ENCODE measurements at places on chromosomes 2 and 18.

DNA sequence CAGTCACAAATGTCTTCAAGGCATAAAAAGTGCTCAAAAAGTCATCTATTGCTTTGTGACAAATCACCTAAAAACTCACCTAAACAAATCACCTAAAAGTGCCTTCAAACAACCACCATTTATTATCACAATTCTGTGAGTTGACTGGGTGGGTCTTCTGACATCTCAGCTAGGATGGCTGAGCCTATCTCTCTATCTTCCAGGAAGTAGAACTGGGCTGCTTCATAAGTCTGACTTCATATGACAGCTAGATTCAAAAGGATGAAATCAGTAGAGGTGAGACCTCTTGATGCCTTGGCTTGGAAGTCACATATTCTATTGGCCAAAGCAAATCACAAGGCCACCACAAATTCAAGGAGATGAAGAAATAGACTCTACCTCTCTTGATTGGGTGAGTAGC is 199.2 kb upstream of the SLC39A10 start:
- DNase-seq: no peak

GRCh38 chr2:109284826-109285225 is 155.8 kb downstream of the SH3RF3 start:
- peak; percentile 65 for DNase-seq

DNA sequence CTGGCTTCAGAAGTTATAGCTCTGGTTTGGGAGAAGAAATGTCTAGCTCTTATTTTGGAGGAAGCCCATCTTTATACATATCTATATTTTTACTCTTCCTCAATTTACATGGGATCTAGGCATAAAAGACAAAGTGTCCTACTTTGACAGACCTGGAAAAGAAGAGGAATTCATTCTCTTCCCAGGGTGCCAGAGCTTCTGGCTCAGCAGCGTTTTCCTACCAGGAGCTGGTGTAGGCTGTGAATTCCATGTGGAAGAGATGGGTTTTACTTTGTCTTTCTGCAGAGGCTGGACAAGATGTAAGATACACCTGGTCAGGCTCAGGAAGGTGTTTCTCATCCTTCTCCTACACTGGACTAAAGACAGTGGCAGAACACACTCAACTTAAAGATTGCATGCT is 50.2 kb upstream of the LYPD6B start:
- DNase-seq: no peak

- peak; percentile 37 for DNase-seq
These were observed 58.9 kb upstream of the THUMPD2 start for GRCh38 chr2:39837856-39838453.

- DNase-seq: no peak
These were observed 75.3 kb downstream of the GALNT3 start for GRCh38 chr2:165718610-165719210.

DNA sequence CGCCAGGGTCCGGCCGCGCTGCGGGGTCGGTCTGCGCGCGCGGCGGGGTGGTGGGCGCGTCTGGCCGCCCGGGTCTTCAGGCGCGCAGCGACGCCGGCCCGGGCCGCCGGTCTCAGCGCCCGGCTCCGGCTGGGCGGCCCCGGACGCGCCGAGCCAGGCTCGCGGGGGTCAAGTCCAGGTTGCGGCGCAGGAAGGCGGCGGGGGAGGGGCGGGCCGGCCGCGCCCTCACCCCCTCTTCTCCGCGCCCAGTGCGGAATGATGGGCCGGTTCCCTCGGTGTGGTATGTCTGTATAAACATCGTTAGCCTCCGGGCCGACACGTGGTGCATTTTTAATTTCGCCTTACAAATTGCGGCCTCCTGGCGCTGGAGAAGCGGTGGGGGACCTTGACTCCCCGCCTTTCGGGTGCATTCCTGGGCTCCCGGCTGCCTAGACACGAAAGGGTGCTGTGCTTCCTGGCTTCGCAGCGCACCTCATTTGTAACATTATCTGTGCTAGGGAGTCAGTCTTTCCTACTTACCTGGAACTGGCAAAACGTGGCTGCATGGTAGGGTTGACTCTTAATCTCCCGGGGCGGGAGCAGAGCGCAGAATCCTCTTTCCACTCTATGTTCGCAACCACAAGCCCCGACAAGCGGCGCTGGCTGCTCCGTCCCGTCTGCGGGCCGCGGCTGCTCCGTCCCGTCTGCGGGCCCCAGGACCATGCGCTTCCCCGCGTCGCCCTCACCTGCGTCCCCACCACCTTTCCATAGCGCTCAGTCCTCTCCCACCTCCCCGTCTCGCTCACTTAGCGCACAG is 69.0 kb downstream of the CTAGE1 start:
- peak; percentile 47 for DNase-seq

DNA sequence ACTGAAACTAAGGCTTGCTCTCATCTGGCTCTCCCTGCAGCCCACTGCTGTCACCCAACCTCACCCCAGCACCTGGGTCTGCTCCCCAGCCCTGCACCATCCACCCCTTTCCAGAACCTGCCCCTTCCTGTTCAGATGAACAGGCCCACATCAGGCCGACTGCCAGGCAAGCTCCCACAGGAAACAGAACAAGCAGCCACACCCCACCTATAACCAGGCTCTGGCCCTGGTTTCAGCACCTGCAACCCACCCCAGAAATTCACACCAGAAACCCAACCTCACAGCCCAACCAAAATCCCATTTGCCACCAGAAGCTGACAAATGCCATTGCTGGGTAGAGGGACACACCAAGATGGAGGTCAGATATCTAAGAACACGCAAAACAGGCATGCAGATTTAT is 159.2 kb upstream of the ID2 start:
- DNase-seq: no peak

DNA sequence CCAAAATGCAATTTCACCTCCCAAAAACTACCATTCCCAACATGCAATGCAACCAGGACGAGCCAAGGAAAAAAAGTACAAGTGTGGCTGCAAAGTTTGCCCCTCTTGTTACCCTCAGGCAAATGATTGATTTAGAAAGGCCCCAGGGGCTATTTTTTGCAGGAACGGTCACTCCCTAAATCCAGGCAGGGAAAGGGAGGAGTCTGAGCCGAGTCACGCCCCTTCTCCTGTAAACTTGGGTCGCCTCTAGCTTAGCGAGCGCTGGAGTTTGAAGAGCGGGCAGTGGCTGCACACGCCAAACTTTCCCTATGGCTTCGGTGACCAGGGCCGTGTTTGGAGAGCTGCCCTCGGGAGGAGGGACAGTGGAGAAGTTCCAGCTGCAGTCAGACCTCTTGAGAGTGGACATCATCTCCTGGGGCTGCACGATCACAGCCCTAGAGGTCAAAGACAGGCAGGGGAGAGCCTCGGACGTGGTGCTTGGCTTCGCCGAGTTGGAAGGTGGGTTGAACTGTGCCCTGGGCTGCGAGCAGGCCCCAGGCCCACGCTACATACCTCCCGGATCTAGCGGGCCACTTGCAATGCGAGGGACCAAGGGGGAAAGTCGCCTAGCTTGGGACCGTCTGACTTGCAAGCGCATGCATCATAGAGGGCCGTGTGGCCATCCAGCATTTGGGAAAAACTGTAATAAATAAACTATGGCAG is at the start of gene GALM:
Gene GALM (plus strand): TSS at position 261 of the 702 bp plus-strand sequence. CDS start 48 bp downstream, at position 309.
- DNase-seq: peak; percentile 93

DNA sequence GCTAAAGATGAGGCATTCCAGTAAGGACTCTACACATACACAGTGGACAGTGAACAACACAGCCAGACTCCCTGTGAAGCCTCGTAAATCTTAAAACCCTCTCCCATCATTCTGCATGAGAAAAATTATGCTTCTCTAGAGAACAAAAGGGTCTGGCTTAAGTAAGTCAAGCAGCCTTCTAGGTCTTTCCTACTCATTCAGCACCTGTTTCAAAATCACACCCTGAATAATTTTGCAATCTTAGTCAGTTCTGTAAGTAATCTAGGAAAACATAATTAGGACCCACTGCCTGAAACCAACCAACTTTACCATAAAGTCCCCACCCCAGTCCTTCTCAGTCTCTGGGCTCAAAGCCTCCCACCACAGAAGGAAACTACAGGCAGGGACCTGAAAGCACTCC is 19.7 kb downstream of the IAH1 start:
- DNase-seq: no peak

DNA sequence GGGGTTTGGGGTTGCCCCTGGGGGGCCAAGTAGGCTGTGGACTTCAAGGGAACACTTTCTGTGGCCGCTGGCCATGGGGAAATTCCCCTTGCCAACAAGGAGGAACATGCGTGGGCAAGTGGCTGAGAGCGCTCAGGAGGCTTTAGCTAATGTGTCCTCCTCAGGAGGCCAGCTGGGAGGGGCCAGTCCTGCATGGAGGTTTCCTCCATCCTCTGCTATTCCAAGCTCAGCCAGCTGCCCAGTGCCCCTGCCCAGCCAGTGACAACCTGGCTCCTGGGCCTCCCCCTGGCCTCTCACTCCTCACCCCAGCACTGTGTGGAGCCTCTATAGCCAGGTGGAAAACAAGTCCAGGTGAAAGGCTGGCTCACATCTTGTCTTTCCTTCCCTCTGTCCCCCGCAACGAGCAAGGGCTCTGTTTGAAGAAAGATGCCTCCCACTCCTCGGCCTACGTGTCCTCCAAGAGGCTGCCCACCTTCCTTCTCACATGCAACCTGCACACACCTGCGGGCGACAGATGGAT is 64.4 kb upstream of the DAPL1 start:
- DNase-seq: no peak

DNA sequence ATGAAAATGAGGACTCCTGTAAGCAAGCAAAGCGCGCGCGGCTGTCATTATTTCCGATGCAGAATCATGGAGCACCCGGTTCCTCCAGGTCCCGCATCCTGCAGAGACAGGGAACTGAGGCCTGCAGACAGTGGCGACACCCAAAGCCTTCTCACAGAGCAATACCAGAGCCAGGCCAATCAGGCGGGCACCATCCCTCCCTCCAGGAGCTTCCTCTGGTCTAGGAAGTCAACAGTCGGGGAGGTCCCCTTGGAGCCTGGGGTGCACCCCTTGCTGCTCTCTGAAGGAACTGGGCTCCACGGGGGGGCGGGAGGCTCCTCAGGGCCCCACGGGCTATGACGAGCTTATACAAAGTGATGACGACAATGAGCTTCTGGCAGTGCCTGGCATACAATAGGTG is 60.3 kb upstream of the HPCAL1 start:
- DNase-seq: no peak

DNA sequence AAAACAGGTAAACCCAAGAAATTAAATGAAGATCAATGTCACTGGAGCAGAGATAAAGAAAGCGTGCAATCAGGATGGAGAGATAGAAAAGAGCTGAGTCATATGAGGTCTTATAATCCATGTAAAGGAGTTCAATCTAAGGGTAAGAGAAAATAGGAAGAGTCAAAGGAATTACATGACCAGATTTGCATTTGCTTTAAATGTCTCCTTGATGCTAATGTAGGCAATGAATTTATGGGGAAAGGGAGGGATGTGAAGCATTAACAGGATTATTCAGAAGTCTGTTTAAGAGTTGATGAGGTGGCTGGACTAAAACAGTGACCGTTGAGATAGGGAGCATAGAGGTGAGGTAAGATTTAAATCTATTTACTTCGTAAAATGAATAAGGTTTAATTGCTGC is 623.1 kb downstream of the MBD2 start:
- no peak for DNase-seq
